HuH-7 (cell line): ENCODE measurements at places on chromosomes 4 and X.

GRCh38 chr4:47494124-47494430 is 9.0 kb downstream of the ATP10D start:
- DNase-seq = no peak

GRCh38 chr4:142312391-142312790 is 533.7 kb downstream of the INPP4B start:
- DNase-seq = no peak

GRCh38 chrX:19673375-19674040 is 158.2 kb upstream of the MAP3K15 start:
- no peak for DNase-seq

DNA sequence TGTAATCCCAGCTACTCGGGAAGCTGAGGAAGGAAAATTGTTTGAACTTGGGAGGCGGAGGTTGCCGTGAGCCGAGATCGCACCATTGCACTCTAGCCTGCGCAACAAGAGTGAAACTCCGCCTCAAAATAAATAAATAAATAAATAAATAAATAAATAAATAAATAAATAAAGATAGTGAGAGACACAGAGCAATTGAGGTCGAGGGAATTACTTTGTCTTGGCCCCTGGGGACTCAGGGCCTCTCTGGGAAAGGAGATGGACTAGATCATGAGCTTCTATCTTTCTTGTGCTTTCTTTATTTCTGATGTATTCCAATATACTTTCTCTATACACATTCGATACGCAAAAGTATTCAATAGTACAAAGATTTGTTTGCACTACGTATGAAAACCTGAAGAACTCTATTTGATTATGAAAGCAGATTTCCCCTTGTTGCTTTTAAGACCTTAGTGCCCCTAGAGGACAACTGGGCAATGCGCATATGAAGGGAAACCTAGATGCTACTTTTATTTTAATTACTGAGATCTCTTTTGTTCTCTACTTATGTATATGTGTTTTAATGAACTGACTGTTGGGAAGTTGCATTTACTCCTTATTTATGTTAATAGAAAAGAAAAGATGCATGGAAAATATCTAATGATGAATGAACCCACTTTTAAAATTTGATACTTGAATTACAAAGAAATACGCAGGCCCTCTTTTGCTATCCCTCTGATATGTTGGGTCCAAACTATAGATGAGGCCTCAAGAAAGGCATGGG is 12.8 kb upstream of the ELOVL6 start:
- no peak for DNase-seq

DNA sequence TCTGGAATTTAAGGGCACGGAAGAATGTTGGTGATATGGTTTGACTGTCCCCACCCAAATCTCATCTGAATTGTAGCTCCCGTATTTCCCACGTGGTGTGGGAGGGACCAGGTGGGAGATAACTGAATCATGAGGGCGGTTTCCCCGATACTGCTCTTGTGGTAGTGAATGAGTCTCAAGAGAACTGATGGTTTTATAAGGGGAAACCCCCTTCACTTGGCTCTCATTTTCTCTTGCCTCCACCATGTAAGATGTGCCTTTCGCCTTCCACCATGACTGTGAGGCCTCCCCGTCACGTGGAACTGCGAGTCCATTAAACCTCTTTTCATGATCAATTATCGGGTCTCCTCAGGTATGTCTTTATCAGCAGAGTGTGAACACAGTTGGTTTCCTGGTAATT is 25.6 kb upstream of the DHRSX start:
- DNase-seq = no peak

GRCh38 chrX:106902684-106903083 is 457 bp downstream of the RIPPLY1 start:
- DNase-seq = no peak

DNA sequence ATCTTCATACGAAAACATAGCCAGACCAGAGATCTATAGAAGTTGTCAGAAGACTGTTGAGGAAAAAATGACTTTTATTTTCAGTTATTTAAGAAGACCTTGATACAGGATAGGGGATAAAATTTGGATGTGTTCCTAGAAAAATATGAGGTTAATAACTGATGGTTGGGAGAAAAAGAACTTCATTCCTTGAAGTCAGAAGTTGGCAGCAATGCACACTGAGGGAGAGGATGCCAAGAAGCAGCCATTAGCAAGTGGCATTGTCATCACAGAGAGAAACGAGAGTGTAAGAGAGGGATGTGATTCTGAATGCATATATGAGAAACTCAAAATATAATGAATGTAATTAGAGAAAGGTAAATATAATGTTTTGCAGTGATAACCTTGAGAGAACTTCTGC is 382.1 kb upstream of the EPHA5 start:
- no peak for DNase-seq

DNA sequence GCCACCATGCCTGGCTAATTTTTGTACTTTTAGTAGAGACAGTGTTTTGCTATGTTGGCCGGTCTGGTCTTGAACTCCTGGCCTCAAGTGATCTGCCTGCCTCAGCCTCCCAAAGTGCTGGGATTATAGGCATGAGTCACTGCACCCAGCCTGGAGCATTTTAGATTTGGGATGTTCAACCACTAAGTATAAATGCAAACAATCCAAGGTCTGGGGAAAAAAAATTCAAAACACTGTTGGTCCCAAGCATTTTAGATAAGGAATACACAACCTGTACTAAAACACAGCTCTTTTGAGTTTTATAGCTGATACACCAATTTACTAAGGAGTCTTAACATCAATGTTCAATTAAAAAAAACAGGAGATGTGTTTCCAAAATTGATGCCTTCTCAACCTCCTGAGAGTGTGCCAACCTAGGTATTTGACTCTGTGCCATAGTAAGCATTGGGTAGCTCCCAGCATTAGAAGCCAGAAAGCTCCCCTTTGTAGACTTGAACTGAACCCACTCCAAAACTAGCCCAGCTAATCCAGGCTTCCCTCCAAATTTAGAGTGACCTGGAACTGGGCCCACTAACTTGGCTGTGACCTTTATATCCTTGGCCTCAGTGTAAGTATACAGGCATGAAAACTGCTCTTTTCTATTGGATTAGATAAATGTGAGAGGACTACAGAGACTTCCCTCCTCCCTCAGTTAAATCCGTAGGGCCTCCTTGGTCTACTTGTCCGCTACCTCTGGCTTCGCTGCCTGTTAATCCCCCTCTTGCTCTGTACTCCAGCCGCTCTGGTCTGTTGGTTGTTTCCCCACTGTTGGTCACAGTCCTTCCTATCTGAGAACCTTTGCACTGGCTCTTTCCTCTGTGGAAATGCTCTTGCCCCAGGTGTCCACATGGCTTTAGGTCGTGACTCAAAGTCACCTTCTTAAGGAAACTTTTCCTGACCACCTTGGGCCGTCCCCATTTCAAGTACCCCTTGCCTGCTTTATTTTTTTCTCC is 77.6 kb downstream of the CCKAR start:
- DNase-seq = no peak

- DNase-seq = peak; percentile 58
These were observed 55.9 kb downstream of the FGFBP1 start for GRCh38 chr4:15882675-15883086.

DNA sequence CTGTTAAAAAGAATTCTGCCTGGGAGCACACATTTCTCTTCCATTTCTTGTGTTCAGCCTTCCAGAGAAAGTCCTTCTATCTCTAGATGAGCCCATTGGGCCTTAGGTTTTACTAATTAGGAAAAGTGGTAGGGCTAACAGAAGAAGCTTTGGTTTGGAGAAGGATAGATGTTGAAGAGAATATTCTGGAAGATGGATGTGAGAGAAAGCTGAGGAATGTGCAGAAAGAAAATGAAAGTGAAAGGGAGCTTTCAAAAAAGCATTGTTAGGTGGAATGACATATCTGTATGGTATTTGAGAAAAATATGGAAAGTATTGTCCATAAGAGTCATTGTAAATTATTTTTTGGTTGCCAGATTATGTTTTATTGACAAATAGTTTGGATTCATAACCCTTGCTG is 474.8 kb upstream of the SLIT2 start:
- DNase-seq = no peak

DNA sequence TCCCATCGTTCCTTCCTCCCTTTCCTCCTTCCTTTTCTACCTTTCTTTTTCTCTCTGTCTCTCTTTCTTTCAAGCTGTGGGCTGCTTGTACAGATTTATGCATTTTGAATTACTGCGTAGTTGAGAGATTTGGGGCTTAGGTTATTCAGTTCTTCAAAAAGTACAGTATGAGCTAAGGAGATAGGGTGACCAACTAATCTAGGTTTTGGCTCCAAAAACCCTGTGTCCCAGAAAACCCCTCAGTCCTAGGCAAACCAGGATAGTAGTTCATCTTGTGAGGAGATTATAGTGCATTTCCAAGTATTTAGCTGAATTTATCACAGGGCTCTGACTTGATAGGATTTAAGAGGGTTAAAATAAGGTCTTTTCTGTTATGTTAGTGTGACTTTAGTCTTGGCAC is 64.5 kb downstream of the NFKB1 start:
- no peak for DNase-seq

GRCh38 chr4:13982010-13982409 is 354.5 kb upstream of the BOD1L1 start:
- no peak for DNase-seq

DNA sequence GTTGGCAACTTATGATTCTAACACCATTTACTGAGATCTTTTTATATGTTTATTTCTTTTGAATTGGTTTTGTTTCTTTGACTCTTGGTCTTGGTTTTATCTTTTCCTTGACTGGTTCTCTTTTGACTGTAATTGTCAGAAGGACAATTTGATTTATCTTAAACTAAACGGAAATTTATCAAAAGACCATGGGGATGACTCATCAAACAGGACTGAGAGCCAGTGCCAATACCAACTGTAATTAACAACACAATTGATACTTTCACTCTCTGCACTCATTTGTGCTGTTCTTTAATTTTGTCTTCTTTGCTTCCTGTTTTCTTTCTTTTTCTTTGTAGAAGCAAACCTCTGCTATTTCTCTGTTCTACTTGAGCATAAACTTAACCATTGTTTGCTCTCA is 776.8 kb downstream of the CCSER1 start:
- no peak for DNase-seq

GRCh38 chr4:66741081-66741480 is 804.2 kb downstream of the CENPC start:
- DNase-seq = no peak

GRCh38 chrX:373641-374471 is 12.9 kb downstream of the PPP2R3B start:
- no peak for DNase-seq

GRCh38 chr4:53863736-53864365 is 200.6 kb downstream of the CHIC2 start:
- no peak for DNase-seq
